Right ventricle myocardium inferior (tissue), 1 donor: ENCODE measurements at places on chromosomes 7 and 10.

- no peak for DNase-seq
Measured at GRCh38 chr7:71145906-71146901, 14.3 kb downstream of the GALNT17 start.

DNA sequence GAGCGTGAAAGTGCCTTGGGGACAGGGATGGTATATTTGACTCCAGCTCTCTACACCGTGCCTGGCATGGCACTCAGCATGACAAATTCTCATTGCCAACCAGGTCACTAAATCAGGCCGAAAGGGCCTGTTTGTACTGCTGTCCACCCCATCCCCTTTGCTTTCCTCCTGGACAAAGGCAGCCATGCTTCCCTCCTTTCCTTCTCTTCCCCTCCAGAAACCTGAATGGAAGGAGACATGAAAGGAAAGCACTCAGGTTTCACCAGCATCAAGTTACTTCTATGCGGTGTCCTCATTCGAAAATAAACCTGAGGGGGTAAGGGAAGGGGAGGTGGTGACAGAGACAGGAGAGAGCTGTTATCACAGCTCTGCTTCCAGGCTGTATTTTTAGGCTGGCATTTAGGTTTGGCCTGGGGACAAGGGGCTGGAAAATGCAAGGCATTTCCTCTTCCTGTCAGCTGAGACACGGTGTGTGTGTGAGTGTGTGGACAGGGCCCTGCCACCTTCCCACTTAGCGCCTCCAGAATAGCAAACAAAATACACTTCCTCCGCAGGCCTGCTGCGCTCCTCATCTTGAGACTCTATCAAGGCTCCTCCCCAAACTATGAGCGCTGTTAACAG is 79.9 kb upstream of the COL13A1 start:
- no peak for DNase-seq

DNA sequence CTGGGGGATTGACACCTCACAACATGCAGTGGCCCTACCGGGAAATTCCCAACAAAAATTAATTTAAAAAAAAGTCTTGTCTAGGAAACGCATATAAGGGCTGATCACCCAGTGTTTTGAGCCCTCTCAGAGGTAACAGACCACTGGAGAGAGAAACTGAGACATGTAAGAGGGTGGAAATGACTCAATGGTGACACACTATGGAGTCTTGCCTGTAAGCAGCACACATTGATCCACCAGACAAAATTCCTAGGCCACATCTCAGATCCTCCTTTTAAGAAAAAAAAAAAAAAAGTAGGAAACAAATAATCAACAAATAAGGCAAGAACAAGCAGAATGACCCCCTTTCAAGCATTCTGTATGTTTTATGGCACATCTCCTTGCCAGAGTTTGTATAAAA is 296.2 kb downstream of the MAGI2 start:
- no peak for DNase-seq

GRCh38 chr7:70881167-70881847 is 250.6 kb upstream of the GALNT17 start:
- no peak for DNase-seq

GRCh38 chr7:100219271-100219737 is 445 bp upstream of the PVRIG start:
- DNase-seq: no peak

- no peak for DNase-seq
Measured at GRCh38 chr10:4307910-4308309, 518.1 kb upstream of the AKR1E2 start.

DNA sequence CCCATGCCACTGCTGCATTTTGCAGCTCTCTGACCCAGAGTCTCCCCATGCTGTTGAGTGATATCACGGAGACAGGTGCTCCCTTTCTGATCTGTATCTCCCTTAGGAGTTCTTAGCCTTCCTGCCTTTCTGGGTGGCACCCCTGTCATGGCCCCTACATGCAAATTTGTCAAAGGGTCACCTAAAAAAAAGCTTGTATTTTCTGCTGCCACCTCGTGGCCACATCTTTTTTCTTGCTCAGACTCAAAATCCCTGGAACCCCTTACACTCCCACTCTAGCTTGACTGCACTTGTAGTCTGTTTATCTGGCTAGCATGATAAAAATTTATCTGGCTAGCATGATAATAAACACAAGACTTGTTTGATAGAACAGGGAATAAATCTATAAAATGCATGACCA is 809.1 kb downstream of the SORCS1 start:
- DNase-seq: no peak

DNA sequence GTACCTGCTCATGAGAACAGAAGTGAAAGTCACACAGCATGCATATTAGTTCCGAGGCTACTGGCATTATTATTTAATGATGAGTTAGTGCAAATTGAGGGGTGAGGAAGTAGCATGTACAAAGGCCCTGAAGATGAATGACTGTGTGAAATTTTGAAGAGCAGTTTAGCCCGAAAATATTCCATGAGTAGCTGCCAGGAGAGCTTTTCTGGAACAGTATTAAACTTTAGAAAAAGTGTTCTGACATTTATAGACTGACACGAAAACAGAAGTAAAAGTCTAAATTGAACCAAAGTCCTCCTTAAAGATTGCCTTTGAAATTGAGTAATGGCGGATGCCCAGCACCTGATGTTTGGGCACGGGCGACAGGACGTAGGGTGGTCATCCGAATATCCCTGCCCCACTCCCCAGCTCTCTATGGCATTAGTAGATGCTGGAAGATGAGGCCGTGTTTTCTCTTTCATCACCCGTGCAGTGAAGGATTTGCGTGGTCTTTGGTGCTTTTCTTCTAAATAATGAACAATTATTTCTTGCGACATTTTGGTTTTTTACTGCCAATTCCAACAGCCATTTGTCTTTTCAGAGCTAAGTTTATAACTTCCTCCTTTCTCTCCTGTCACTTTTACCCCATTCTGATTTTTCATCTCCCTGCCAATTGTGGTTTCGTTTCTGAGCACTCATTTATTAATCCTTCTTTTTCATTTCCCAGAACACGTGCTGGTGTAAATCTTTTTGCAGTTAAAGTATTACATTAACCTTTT is 192.6 kb downstream of the MGMT start:
- no peak for DNase-seq

GRCh38 chr10:130807096-130807495 is 504.4 kb downstream of the TCERG1L start:
- no peak for DNase-seq

DNA sequence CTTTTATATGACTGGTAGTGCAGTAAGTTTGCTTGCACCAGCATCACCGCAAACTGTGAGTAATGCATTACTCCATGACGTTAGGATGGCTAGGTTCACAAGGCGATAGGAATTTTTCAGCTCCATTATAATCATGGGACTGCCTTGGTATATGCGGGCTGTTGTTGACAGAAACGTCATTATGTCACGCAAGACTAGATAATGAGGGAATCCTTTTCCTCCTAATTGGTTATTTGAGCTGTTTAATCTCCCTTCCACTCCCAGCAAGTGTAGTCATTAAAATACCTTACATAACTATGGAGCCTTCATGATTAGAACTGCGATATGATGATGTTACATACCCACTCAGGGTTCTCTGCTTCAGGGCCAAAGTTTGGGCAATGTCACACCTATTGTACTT is 17.3 kb downstream of the KLLN start:
- no peak for DNase-seq

- DNase-seq: no peak
Measured at GRCh38 chr10:74145133-74145532, 5.5 kb downstream of the AP3M1 start.

- no peak for DNase-seq
Measured at GRCh38 chr7:20114468-20114867, 102.7 kb downstream of the MACC1 start.

DNA sequence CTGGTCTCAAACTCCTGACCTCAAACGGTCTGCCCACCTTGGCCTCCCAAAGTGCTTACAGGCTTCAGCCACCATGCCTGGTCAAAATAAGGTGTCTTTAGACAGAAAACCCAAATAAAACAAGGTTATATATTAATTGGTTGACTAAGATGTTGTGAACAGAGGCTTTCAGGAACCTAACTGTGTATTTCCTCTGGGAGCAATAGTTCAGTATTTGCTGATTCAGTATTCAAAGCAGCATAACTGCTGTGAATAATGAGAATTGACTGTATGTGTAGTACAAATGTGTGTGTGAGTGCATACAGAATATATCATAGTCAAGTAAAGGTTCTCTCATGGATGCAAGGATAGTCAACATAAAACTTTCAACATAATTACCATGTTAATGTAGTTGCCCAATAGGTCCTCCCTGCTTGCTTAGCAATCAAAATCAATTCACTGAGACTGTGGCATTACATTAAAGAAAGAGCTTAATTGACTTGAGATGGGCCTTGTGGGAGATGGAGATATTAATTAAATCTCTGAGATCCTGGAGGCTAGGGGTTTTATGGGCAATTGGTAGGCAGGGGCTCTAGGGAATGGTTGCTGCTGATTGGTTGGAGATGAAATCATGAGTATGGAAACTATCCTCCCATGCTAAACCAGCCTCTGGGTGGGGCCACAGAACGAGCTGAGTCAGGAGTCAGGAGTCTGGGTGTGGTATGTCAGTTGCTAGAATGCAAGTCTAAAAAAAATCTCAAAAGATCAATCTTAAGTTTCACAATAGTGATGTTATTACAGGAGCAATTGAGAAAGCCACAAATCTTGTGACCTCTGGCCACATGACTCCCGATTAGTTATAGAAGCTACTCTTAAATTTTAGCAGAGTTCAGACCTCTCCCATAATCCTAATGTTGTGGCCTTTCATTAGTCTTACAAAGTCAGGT is 162.7 kb downstream of the AKR1D1 start:
- DNase-seq: no peak

GRCh38 chr7:20229646-20230500 is 12.7 kb upstream of the MACC1 start:
- no peak for DNase-seq

DNA sequence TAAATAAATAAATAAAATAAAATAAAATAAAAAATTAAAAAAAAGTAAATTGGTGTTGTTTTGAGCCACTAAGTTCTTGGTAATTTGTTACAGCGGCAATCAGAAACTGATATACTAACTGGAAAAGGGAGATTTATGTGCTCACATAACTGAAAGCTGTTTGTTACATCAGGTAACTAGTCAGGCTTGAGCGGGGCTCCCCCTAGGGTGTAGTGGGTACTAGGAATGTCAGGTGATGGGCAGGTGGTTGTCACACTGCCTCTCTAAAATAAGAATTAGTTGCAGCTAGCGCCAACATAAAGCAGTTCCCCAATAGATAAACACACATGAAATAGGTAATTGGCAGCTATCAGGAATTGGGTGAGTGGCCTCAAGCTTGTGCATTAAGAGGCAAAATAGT is 1336.9 kb downstream of the XPNPEP1 start:
- DNase-seq: no peak

GRCh38 chr7:154720016-154720415 is 282.9 kb downstream of the PAXIP1 start:
- DNase-seq: no peak

DNA sequence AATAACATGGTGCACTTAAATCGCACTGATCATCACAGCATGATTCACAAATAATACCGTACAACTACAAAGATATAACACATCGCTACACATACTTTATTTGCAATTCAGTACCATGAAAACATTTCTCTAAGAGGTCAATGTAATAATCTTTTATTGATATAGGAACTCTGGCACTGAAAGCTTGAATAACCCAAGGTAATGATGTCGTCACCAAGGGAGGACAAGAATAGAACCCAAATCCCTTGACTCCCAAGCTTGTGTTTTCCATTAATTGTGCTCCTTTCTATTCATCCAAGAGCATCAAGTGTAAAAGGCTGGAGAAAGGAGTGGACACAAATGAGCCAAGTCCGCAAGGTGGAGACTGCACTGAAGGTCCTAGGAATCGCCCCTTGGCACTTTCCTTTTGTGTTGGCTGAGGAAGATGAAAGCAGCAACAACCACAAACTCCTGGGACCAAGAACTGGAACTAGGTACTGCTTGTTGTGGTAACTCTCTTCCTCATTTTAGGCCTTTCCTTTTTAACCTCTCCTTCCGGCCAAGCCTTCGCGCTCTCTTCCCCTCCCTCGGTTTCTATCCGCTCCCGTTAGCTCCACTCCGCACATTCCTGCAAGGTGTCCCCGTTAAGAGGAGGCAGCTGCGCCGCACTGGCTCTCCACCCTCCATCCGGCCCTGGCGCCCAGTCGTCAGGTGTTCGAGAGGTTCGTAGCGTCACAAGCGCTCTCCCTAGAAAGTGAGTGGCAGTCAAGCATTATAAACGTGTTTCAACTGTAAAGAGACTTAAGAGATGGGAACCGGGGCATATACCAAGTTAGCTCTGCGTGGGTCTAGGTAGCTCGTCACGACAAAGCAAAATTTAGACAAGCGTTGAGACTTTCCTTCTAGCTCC is 1.0 kb upstream of the CBLL1 start:
- peak; percentile 81 for DNase-seq

- DNase-seq: no peak
Measured at GRCh38 chr10:113177936-113178335, 227.9 kb downstream of the TCF7L2 start.

GRCh38 chr10:3106928-3107425 is 39.6 kb downstream of the PFKP start:
- DNase-seq: no peak

DNA sequence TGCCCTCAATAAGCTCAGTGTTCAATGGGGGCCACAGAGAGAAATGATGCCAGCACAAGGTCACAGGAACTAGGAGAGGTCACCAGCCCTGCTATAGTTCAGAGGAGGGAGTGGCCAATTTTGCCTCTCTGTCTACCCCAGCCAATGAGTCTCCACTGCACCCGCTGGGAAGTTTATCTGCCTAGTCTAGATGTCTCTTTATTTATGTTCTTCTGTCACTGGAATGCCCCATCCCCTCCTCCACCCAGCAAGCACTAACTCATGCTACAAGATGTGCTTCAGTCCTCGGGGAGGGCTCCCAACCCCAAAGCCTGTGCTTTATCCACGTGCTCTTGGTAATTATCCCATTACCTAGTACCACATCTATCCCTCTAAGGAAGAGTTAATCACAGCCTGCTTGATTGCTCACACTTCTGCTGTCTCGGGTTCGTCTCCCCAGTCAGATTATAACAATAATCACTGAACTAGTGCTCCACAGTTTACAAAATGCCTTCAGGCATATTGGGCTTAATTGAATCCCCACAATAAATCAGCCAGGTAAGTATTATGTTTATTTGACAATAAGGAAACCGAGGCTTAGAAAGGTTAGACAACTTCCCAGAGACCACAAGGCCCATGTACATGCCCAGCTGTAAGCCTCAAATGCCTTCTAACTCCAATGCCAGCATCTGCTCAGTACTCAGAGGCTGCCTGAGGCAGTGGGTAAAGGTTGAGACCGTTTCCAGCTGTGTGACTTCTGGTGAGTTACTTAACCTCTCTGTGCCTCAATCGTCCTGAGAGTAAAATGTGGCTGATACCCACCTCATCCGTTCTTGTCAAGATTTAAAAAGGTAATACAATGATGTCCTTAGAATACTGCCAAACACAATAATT is 3.9 kb downstream of the HIP1 start:
- no peak for DNase-seq

- no peak for DNase-seq
Measured at GRCh38 chr10:76840802-76841201, 796.8 kb downstream of the KCNMA1 start.
